ENCODE measurements at places on chromosomes 12 and 14.

DNA sequence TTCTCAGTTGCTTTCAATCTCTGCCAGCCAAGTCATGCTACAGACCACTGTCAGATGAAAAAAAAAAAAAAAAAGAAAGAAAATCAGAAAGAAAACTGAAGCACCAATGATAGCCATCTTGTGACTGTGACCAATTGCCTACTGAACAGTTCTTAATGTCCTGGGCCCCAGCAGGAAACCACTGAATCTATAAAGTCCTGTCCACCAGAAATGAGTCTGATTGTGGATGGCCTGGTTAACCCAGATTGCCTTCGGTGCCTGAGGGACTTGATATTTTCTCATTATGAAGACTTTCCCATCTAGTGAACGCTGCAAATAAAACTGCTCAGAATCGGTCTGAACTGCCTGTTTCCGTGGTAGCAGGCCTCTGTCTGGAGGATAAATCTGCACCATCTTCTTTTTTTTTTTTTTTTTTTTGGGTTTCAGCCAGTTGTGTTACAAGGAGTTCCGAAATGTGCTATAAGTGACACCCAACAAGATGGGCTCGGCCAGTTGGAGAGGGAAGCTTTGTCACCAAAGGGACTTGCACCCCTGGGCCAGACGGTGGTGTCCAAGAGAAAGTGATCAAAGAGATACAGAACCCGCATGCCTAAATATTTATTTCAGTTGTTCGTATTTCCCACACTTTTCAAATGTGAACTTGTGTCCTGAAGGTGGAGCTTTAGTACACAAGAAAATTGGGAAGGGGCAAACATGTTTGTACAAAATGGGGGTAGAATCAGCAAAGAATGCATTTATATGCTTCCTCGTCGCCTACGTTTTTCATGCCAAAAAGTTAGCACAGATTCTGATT is 3.0 kb upstream of the PLXNC1 start:
- no peak for DNase-seq

DNA sequence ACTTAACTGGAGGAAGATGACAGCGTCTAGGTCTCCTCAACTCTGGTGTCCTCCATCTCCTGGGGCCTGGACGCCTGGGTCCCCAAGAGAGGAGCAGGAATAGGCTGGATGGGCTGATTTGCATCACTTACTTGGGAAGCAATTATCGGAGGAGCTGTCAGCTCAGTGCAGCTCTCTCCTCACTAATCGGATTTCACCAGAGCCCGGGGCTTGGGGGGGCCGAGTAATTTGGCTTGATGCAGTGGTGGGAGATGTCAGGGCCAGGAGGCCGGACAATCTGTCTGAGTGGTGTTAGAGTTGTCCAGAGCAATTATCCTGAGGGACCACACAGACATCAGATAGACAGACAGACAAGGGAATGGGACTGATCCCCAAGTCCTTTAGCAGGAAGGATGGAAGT is 4.6 kb upstream of the SMUG1 start:
- no peak for DNase-seq

GRCh38 chr12:85004204-85004603 is 31.9 kb downstream of the TSPAN19 start:
- no peak for DNase-seq

DNA sequence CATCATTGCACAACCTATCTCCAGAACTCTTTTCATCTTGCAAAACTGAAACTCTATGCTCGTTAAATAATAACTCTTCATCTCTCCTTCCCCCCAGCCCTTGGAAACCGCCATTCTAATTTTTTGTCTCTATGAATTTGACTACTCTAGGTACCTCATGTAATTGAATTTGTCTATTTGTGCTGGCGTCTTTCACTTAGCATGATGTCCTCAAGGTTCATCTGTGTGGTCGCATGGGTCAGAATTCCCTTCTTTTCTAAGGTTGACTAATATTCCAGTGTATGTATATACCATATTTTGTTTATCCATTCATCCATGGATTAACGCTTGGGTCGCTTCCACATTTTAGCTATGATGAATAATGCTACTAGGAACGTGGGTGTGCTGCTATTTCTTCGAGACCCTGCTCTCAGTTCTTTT is 80.1 kb downstream of the PLXNC1 start:
- no peak for DNase-seq

DNA sequence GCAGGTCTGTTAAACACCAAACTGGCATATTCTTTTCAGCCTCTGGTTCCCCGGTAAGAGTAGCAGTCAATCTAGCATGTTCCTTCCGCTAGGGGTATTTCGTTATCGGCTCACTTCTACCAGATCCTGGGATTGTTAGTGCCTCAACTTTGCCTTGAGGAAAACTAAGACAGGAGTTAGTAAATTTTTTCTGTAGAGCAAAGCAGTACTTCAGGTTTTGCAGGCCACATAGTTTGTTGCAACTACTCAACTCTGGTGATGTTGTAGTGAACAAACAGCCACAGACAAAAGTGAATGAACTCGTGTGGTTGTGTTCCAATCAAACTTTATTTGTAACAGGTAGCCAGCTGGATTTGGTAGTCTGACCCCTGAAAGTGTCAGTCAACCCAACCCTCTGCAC is 6.3 kb upstream of the CDH24 start:
- DNase-seq: no peak

DNA sequence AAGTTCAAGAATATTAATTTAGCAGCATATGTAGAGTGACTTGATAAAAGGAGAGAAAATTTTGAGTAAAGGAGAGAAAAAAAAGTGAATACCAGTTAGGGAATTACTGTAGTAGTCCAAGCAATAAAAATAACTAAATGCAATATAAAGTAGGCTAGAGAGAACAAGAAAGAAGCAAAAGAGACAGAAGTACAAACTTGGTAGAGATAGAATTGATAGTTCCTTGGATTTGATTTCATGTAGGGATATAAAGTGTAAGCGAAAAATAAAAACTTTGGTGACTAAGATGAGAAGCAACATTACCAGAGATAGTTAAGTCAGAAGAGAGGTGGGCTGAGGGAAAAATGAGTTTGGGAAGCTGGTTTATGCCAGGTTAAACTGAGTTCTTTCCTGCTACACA is 252.4 kb downstream of the SEC23A start:
- DNase-seq: no peak

DNA sequence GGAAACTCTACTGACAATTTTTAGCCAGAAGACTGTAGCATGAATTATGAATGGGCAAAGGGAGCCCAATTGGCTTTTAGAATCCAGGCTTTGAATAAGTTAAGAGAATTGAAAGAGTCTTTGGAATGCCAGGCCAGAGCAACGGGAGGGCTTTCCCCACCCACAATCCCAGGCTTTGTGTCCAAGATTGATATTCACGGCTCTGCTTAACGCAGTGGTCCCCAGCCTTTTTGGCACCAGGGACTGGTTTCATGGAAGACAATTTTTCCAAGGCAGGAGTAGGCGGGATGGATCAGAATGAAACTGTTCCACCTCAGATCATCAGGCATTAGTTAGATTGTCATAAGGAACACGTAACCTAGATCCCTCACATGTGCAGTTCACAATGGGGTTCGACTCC is 79.6 kb downstream of the EPS8 start:
- DNase-seq: no peak

DNA sequence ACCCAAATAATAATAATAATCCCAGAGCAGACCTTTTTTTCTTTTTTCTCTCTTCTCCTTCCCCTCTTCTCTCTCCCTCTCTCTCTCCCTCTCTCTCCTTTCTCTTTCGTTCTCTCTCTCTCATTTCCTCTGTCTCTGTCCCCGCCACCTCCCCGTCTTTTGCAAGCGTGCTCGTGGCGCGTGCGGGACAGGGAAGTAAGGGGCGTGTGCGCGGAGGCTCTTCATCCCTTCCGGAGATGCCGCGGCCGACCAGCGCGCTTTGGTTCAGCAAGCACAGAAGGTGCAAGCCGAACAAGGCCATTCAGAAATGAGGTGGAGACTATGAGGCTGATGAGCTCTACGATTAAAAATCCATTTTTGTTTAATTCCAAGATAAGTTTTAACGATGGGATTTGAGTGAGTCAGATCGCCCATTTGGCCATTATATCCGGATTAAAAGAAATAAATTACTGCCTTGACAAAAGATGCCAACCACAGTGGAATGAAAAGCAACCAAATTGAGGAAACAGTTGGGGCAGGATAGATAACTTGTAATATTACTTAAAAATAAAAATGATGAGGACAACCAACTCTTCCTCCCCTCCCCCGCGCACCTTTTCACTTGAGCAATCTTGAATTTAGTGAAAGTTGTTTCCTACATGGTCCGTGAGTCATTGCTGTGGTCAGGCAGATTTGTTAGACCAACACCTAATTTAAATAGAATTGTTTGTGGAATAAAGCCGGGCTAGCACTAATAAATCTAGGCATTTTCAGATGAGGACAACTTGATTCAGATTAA is 1.2 kb upstream of the AMIGO2 start:
- no peak for DNase-seq

DNA sequence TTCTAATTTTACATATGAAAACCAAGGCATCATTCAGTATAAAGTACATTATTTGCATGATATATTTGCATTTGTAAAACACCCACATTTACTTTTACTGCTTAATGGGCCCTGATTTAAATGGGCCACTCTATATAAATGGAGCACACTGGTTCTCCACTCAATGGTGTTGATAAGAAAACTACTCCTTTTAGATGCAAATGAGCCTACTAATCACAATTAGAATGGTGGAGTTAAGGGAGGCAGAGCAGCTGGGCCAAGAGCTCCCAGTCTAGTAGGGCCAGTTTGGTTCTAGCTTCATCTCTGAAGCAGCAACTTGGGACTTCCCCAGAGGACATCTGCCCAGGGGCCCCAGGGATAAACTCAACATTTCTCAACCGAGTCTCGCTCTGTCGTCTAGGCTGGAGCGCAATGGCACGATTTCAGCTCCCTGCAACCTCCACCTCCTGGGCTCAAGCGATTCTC is 120.7 kb downstream of the FOXN3 start:
- DNase-seq: no peak

DNA sequence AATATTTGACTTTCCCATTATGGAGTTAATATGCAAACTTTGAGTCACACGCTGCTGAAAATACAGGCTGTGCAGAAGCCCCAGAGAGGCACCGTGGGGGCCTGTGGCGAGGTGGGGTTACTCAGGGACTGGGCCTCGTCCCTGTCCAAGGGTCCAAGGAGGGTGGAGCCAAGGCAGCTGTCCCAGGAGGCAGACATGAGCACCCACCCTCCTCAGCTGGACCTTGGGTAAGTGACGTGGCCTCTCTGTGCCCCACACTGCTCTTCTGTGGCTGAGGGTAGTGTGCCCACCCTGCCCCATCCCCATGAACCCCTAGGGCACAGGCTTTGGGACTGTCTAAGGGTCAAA is 39.4 kb downstream of the FAM222A start:
- DNase-seq: no peak

GRCh38 chr14:69096781-69097475 is 56.0 kb downstream of the DCAF5 start:
- no peak for DNase-seq

GRCh38 chr14:102810523-102810922 is 33.3 kb downstream of the TRAF3 start:
- no peak for DNase-seq

- DNase-seq: no peak
Measured at GRCh38 chr14:59897757-59898383, 22.1 kb upstream of the LRRC9 start.

GRCh38 chr14:99150236-99150635 is 121.8 kb downstream of the BCL11B start:
- DNase-seq: no peak

GRCh38 chr14:20667957-20668356 is 16.4 kb upstream of the RNASE4 start:
- DNase-seq: no peak

GRCh38 chr12:56038022-56038655 is 3.6 kb upstream of the RPS26 start:
- DNase-seq: no peak

- no peak for DNase-seq
Measured at GRCh38 chr14:104650981-104651875, 38.2 kb upstream of the INF2 start.

- DNase-seq: no peak
Measured at GRCh38 chr12:110725267-110725666, 17.4 kb downstream of the PPP1CC start.

DNA sequence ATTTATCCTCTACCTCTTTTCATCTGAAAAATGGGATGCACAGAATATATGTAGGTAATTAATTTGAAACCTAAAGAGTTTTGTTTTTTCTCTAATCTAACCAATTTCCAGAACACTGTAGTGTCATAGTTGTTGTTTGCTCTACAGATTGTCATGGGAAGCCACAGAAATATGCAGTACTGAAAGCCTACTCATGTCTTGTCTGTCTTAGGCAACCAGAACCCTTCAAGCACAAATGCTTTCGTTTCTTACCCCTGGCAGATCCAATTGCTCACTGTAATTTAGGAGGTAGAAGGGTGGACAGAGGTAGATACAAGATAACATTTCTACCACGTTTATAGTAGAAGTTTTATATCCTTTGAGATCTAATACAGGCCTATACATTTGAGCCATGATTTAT is 330.2 kb upstream of the NOVA1 start:
- no peak for DNase-seq

GRCh38 chr14:89245802-89246201 is 171.2 kb downstream of the FOXN3 start:
- no peak for DNase-seq

DNA sequence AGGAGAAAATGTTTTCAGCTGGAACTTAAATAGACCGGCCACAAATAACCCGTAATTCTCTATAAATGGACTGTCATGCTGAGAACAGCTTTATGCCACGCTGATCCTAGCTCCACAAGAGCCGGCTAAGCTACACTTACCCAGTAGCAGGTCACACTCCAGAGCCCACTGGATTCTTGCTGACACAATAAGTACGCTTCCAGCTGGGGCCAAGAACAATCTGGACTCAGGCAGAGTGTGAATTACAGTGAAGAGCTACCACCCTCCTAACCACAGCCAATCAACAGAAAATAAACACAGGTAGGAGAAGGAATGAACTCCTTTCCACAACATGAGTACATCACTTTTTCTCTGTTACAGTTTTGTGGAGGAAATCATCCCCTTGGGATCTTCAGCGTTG is 531.3 kb downstream of the GALC start:
- no peak for DNase-seq

DNA sequence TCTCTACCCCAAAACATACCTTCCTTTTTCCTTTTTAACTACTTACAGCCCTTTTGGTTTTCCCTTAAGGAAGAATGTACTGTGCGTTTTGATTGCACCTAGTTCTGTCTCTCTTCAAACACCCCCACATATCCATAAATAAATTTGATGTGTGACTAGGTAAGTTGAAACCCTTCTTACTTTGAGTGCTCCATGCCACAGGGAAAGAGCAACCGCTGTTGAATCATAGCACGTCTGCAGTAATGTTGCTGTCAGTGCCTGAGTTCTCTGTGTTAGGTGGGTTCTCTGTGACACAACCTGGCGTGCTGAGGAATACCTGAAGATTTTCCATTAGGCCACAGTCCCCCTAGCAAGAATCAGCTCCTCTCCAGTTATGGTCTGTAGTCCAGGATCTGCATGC is 102.1 kb downstream of the FIGNL2 start:
- no peak for DNase-seq

- no peak for DNase-seq
Measured at GRCh38 chr14:33814010-33814409, 136.9 kb downstream of the EGLN3 start.

GRCh38 chr14:56331592-56332216 is 213.5 kb downstream of the PELI2 start:
- no peak for DNase-seq
